Jurkat, Clone E6-1 (cell line): ENCODE measurements at places on chromosomes 11 and 22.

DNA sequence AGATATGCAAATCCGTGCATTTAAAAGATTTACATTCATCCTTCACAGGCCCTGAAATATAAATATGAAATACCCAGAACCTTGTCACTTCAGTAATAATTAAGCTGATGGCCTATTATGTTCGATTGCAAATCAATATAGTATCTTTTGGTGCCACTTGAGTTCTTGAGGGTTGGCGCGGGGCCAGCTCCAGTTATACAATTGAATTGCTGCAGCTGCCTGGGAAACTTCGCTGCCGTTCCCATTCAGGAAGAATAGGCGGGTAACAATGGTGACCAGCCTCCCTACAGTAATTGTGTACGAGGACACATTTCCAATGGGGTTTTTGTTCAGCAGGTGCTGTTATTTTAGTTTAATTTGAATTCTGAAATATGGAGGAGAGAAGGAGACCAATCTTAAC, 451.2 kb downstream of the INSC start:
- no peak for DNase-seq

GRCh38 chr11:113472471-113472870, 2.7 kb downstream of the DRD2 start:
- DNase-seq = no peak

DNA sequence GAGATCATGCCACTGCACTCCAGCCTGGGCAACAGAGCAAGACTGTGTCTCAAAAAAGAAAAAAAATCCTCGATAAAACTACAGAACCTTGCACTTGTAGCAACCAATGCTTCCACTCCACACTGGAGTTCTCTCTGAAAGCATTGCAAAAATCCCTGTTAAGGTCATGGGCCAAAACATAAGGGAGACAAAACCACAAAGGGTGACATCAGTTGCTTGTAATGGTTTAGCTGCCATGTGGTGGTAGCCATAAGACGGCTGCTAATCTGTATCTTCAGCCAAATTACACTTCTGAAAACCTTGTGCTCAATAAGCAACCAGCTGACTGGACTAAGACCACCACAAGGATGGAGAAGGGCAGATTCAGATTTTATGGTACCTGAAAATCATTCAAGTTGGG, 20.6 kb upstream of the TPH1 start:
- no peak for DNase-seq

DNA sequence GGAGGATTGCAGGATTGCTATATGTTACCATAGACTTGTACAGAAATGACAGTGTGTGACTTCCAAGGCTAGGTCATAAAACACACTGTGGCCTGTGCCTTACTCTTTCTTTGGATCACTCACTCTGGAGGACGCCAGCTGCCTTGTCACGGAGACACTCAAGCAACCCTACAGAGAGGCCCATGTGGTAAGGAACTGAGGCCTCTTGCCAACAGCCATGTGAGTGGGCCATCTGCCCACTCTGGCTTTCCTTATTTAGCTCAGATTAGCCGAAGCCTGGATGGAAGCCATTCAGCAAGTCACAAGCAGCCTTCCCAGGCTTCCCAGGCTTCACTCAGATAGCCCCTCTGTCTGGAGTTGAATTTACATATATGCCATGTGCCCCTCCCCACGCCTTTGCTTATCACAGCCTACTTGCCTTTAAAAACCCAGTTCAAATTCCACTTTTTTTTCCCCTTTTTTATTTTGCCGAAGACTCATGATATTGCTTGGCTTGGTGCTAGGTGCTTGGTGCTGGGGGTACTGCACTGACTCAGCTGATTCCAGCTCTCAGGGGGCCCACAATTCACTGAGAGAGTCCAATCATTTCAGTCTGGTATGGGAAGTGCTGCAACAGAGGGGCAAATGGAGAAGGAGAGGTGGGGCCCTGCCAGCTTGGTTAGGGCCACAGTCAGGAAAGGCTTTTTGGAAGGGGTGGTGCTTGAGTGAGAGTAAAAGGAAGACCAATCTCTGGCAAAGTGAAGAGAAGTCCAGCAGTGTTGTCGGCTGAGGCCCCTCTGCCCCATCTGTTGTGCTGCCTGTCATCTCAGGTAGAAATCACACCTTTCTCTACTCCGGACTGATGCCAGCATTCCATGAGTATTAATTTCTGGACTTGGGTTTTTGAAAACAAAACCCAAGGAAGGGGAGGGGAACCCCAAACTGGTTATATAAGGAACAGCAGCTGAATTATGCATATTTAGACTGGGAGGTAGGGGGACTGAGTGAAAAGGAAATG, 14.5 kb upstream of the P4HA3 start:
- DNase-seq = no peak

DNA sequence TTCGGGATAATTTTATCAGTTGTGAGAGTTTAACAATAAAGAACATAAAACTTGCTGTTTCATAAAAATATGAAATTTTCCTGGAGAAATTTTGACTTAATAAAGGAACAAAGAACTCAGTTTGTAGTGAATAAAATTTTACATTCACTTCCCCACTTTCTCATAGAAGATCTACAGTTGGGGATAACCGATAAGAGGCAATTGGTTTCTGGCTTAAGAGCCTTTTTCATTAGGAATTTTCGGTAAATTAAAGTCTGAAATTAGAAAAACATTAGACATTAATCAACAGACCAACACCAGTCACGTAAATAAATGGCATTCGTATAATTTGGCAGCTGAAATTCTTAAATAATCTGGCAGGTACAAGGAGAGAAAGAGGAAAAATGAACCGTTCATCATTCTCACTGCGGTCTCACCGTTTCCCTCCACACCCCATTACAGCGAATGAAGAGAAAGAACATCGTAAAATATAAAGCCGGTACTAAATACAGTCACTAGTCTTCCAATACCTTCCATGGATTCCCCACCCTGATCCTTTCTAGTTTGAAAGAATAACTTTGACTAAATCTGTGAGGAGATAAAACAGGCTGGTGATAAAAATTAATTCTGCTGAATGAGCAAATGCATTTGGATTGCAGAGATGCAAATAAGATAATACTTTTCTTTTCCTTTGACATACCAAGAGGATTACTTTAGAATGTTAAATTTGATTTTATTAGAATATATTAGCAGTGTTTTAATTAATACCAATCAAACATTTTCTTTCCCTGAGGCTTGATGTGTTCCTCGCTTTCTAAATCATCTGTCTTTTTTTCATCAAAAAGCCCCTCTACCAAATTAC, 19.5 kb downstream of the BLID start:
- no peak for DNase-seq

- DNase-seq = no peak
Measured at GRCh38 chr11:73473252-73473651, 97.1 kb downstream of the RELT start.

DNA sequence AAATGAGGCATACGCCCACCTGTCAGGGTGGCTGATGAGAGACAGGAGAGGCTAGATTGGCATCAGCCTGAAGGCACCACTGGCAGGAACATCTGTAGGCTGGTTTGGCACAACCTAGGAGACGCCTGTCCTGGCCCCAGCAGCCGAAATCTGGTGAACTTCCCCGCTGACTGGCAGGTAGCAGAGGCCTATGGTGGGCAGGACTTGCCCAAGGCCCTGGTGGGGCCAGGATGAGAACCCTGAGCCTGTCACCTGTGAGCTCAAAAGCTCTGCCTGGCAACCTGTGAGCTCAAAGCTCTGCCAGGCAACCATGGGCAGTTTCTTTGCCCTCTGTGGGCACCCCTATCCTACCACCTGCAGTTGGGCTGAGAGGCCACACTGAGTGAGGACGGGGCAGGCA, 2.5 kb downstream of the DERL3 start:
- DNase-seq = no peak

DNA sequence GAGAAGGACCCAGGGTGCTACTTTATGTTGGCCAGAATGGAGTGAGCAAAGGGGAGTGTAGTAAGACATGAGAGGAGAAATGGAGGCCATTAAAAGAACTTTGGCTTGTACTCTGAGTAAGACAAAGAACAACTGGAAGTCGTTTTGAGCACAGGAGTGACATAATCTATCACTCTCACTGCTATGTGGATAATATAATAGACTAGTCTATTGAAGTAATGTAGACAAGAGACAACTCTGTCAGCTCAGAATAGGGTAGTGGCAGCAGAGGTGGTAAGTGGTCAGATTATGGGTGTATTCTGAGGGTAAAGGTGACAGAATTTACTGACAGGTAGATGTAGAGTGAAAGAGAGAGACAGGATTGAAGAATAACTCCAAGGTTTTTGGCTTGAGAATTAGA, 8.2 kb downstream of the KIF18A start:
- no peak for DNase-seq

DNA sequence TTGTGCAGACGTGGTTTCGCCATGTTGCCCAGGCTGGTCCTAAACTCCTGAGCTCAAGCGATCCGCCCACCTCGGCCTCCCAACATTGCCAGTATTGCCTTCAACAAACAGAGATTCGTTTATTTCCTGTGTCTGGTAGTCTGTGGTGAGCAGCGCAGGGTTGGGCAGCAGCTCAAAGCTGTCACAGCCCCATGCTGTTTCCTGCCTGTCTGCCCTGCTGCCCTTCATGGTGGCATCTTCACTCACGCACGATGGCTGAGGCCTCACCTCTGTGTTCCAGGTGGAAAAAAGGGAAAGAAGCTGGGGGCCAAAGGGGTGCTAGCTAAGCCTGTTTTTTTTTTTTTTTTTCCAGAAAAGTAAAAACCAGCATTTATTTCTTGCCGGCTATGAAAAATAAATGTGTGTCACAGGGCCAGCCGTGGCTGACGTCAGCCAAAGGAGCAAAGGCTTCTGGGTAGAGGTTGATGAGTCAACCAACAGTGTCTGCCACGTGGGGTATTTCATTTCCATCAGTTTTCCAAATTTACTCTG, 28.8 kb downstream of the TBC1D22A start:
- peak; percentile 73 for DNase-seq

DNA sequence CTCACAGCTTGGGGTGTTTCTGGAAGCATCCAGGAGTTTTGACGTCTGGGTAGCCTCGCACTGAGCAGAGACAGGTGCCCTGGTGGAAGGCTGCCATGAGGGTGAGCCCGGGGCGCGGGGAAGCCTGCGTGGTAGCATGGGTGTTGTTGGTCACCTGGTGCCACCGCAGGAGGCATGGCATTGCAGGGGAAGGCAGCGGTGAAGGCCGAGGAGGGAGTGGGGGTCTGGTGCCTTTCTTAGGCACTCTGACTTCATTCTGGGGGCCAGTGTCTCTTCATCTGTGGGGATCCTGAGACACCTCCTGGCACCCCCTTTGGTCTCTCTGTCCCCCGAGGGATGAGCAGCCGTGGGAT, 271.2 kb downstream of the TBC1D22A start:
- DNase-seq = no peak

DNA sequence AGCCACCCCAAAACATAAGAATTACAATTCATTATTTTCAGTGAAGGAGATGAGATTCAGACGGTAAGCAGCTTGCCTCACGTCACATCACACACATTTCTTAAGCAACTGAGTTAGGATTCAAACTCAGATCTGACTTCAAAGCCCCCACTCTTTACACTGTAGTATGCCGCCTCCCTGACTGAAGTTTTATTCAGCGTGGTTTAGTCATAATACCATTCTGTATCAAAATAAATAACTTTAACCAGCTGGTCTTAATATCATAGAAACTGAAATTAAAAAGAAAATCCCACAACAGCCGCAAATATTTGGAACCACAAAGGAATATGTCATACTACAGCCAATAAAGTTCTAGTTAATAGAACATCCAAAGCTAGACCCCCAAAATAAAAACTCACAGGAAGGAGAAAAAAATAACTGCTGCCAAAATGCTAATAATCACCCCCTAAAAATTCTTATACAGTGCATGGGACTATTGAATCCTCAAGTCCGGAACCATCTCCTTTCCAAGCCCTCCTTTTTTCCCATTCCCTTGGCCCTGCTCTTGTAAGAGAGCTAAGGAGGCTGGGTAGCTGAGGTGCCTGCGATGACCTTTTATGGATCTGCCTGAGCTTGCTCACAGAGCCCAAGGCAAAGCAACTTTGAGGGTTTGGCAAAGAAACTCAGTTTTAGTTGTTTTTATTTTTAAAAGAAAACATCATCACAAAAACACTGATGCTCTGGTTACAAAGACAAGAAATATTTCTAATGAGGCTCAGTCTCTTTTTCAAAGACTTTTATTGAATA, 334.5 kb downstream of the TTC28 start:
- no peak for DNase-seq

- DNase-seq = peak; percentile 15
Measured at GRCh38 chr11:19311308-19312030, 70.7 kb upstream of the E2F8 start.

- no peak for DNase-seq
Measured at GRCh38 chr11:44300844-44301563, 8.9 kb downstream of the ALX4 start.

- no peak for DNase-seq
Measured at GRCh38 chr11:103889679-103890078, 146.8 kb upstream of the DDI1 start.

DNA sequence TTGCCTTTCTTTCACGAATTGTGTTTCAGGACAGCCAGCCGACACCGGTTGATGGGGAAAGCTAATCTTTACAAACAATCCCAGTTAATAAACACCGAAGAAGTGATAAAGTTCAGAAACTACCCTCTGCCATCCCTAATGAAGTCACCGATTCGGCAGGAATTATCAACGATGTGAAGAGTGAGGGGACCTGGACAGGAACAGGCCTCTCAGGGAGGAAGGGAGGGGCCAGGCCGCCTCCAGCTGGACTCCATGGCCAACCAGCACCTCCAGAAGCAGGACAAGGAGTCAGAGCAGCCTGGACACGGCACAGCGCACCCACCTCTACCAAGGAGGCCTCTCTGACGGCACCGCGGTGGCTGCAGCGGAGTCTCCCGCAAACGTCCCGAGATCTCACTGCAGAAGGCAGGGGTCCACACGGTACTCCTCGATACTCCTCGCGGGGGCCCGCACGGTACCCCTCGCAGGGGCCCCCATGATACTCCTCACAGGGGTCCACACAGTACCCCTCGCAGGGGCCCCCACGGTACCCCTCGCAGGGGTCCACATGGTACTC, 3.9 kb downstream of the TOLLIP start:
- no peak for DNase-seq

DNA sequence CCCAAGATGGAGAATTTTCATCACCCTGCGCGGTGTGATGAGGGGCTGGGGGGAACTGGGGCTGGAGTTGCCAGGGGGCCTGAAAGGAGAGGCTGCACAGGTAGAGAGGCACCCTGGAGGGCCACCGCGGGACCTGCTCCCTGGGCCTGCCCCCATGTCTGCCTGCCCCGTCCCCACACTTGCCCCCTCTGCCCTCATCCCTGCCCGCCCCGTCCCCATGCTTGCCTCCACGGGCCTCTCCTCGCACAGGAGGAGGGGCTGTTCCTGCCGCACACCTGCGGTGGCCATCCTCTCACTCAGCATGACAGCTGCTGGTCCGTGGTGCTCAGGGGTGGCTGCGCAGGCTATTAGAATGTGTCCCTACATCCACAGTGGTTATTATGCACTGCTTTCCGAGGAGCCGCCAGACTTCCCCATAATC, 43.5 kb downstream of the LINC01488 start:
- DNase-seq = no peak
